Activated CD4-positive, alpha-beta T cell treated with anti-CD3 and anti-CD28 coated beads, Interleukin-2, amount 50 U/mL, for 24 hours (primary cell): ENCODE measurements at places on chromosomes 5 and 9.

GRCh38 chr5:160976181-160976580 lies 124.2 kb upstream of the ATP10B start:
- no peak for DNase-seq

DNA sequence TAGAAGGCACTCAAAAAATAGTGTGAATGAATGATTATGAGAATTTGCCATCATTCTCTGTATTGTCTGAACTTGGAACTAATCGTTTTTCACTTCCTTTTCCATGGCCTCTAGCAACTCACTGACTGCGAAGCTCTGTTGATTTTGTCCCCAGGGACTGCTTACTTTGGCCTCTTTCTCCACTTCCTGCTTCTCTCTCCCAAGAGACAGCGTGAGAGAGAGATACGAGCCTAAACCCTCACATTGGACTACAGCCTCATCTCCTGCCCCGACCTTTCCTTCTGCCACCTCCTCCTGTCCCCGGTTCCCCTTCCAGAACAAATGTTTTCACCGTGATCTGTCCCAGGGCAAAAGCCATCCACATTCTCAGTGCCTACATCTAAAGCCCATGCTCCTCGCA lies 300.8 kb upstream of the PANK3 start:
- DNase-seq = no peak

DNA sequence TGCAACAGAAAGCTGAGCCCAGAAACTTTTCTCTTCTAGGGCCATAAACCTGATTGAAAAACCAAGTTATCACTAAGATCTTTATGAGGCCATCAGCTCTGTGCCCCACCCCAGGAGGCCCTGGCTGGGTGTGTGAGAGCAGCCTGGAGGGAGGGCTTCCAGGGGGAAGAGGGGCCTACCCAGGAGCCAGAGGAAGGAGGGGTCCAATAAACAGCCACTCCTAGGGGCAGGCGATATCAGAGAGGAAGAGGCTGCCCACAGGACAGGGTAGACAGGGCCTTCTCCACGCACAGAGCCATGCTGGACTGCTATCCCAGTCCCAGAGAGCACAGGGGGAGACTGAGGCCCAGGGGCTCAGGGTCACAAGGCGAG lies 4.5 kb upstream of the CDX1 start:
- no peak for DNase-seq

DNA sequence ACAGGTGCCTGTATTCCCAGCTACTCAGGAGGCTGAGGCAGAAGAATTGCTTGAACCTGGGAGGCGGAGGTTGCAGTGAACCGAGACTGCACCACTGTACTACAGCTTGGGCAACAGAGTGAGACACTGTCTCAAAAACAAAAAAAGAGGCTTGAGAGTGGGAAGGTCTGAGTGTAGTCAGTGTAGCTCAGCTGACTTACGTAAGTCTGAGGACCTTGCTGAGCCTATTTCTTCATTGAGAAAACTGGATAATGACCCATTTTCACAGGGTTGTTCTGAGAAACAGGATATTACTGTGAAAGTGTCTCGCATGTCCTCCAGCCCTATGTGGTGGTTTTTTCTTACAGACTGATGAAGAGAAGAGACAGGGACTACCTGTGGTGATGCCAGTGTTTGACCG lies 66.7 kb downstream of the WDR41 start:
- DNase-seq = no peak

DNA sequence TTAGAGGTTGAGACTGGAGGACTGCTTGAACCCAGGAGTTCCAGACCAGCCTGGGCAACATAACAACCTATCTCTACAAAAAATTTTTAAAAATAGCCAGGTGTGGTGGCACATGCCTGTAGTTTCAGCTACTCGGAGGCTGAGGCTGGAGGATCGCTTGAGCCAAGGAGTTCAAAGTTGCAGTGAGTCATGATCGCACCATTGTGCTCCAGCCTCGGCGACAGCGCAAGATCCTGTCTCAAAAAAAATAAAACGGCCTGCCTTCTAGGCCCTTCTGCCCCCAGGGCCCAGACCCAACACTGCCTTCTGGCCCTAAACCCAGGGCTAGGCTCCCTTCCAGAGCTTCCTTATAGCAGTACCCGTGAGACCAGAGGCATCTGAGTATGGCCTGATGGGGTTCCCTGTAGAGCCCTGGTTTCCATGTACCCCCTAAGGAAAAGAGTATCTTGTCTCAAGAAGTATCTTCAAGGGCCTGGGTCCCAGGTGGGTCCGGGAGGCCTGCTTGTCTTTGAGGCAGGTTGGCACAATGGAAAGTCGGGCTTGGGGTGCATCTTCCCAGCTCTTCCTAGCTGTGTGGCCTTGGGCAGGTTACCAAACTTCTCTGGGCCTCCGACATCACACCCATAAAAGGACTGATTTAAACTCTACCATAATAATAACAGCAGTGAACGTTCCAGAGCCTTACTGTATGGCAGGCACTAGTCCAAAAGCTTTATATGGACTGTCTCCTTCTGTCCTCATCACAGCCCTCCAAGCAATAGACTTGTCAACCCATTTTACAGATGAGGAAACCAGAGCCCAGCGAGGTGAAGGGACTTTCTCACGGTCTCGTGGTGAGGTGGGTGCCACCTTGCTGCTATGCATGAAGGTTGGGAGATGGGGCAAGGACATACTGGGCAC lies 9.6 kb downstream of the LRRC8A start:
- DNase-seq = no peak

GRCh38 chr9:100673249-100673648 lies 95.4 kb downstream of the CAVIN4 start:
- DNase-seq = no peak

GRCh38 chr9:108322326-108323098 lies 533.3 kb downstream of the ACTL7B start:
- DNase-seq = no peak

DNA sequence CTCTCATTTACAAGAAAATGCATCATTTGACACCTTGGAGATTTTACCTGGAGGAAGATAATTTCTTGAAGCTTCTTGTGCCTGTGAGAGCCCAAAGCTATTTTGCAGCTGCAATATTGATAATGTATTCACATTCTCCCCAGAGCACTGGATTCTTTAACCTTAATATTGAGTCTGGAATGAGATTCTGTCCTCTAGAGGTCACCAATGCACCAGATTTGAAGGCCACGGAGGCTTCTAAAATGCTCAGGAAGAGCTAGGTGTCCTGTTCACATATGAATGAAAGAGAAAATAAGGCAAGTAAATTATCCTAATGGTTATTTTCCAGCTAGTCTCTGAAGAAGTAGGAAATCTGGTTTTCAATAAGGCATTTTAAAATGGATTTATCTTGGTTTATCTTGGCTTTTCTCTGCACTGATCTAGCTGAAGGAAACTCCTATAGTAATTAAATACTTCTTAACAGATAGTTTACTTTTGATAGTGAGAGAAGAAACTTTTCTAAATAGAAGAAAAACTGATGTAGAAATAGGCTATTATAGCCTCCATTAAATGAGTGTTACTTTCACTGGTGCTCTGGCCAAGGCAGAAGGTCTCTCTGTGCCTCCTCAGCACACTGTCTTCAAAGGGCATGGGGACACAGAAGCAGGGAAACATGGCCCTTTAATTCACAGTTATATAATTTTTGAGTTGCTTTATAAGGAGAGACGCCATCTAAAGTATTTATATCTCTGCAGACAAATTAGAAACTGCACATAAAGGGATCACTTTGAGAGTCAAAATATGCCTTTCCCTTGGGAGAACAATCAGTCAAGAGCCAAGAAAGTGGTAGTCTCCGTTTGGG lies 297.0 kb upstream of the ACTBL2 start:
- no peak for DNase-seq

DNA sequence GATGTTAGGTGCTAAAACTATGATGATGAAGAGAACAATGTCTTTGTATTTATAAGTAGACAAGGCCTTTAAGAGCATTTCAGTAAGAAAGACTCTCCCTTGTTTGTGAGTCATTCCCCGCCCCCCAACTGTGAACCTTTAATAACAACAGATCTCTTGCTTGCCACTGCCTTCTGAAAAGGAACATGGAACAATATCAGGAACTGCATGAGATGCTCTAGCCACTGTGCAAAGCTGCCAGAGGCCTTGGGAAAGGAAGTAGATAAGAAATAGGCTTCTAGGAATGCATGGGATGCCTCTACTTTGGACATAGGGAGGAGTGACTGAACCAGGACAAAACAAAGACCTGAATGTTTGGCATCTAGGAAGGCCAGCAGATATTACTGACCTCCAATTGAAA lies 296.1 kb upstream of the MPDZ start:
- DNase-seq = no peak

DNA sequence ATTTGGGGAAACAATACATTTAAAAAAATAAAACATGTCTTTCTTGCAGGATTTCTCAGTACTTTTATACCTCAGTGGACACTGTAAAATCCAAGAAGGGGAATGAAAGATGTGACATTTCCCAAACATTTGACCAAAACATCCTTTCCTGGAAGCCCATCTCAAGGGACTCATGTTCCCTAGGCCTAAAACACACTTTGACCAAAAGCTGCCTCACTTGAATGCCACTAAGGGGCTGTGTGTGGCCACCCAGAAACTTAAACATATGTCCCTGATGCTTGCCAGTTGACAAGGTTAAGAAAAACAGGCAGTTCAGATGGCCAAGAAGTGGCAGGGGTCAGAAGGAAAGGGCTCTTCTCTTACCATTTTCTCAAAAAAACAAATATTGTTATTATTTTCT lies 73.6 kb downstream of the EPB41L4B start:
- no peak for DNase-seq

GRCh38 chr5:158349987-158350386 lies 491.0 kb upstream of the CLINT1 start:
- DNase-seq = no peak

DNA sequence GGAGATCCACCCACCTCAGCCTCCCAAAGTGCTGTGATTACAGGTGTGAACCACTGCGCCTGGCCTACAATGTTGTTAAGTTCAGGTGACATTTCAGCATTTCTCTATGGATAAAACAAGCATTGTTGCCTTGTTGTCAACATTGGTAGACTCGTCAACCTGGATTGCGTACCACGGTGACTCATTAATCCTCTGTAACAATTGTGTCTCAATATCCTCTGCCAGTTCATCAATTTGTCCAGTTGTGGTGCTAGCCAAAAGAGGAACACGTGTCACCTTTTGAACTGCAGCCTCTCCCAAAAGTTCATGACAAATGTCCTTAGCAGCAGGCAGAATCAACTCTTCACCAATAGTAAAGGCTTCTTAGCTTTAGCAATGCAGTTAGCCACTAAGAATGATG lies 46.3 kb upstream of the LARP1 start:
- no peak for DNase-seq

GRCh38 chr9:111399772-111400563 lies 69.9 kb upstream of the OR2K2 start:
- no peak for DNase-seq

DNA sequence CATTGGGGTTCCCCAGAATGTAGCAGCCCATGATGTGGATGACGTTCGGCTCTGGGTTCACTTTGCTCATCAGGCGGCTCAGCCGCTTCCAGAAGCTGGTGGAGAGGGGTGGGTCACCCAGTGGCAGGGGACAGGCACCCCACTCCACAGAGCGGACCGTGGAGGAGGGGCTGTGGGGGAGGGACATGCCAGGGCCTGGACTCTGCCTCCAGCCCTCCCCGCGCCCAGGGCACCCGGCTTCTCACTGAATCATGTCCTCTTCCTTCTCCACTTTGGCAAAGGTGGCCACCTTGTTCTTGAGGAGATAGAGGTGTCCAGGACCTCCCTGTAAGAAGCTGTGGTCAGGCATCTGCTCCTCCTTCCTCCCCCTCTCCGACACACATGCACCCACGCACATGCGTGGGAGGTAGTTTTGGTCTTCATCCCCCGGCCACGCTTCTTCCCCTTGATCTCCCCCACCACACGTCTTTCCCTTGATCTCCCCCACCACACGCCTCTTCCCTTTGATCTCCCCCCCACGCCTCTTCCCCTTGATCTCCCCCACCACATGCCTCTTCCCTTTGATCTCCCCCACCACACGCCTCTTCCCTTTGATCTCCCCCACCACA lies 8.9 kb upstream of the ENTPD8 start:
- DNase-seq = no peak
